ENCODE measurements at places on chromosomes 13 and 19.

DNA sequence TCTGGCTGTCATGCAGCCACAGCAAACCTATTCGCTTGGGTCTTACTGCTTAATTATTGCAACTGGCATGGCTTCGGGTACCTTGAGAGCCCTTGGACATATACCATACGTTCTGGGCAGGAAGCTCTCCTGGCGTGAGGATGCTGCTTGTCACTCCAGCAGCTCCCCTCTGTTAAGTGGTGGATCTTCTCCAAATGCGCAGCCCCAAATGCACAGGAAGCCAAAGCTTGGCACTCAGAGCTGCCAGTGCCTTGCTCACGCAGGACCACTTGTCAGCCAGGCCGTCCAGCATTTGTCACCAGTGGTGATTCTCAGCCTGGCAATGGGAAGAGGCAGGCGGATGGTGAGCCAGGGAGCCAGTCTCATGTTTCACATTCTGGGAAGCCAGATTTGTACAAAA lies 158.6 kb downstream of the KATNAL1 start:
- no peak for DNase-seq

GRCh38 chr13:30364876-30365275 lies 57.4 kb upstream of the UBE2L5 start:
- no peak for DNase-seq

DNA sequence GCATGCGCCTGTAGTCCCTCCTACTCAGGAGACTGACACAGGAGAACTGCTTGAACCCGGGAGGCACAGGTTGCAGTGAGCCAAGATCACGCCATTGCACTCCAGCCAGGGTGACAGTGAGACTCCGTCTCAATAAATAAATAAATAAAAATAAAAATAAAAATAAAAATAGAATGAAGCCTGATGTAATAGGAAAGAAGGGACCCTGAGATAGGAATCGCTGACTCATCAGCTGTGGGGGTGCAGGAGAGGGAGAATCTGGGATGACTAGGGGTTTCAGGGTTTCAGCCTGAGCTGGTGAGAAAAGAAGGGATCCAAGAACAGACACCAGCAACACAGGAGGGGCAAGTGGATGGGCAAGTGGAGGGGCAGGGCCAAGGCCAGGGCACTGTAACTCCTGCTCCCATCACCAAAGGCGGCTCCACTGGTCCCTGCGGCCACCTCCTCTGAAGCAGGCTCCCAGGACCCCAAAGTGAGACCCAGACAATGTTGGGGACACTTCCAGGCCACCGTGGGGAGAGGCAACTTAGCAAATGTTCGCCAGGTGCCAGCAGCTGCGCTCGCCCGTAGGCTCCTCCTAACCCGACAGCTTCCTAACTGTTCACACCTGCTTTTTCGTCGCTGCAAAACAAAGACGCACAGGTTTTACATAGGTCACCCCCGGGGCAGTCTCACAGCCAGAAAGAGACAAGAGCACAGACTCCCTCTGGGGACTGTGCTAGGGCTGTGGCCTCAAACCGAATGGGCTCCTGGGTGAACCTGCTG lies 1.2 kb downstream of the HAUS8 start:
- no peak for DNase-seq

DNA sequence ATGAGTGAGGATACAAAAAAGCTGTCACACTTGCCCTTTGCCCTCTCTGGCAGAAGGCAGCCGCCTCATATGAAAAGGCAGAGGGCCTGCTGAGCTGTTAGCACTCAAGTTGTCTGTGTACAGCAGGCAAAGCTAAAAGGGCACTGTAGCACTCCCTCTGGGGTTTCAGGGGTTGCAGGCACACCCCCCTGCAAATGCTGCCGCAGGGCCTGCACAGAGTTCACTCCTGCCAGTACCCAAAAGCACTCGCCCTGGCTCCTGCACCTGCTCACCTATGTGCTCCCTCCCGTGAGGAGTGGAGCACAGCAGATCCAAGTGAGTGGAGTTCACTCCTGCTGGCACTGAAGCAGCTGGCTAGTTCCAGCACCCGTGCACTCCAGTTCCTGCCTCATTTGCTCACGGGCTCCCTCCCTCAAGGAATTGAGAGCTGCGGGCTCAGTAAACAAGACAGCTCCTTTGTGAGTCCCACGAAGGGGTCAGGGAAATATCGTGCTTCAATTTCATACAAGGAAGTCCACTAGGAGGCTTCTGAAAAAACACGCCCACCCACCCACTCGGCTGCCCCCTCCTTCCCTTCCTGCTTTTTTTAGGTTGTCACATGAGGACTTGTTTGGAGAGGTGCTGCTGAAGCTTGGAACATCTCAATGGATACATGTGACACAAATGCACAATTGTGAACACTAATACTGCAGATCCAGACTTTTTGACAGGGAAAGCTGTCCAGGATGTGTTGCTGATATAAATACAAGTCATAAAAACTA lies 9.9 kb upstream of the RCBTB2 start:
- DNase-seq = peak; percentile 83

GRCh38 chr19:50552540-50552939 lies 15.7 kb downstream of the LRRC4B start:
- DNase-seq = no peak

- DNase-seq = no peak
Observed at GRCh38 chr13:111533900-111534683, 213.7 kb downstream of the TEX29 start.

DNA sequence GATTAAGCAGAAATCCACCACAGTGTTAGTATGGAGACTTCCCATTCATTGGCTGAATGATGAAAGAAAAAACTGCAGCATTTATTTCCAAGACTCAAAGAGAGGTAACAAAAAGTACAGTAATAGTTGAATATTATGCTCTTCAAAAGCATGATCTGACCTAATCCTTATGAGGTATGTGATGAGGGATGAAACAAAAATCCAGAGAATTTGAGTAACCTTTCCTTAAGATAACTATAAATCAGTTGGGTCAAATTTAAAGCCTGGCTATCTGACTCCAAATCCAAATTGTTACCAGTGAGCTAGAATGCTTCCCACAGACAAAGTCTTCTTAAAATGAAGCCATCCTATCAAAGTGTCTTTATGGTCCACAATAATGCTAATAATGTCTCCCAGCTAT lies 38.1 kb downstream of the NUFIP1 start:
- no peak for DNase-seq

GRCh38 chr13:26390203-26390602 lies 136.3 kb downstream of the CDK8 start:
- no peak for DNase-seq

GRCh38 chr13:101415358-101416174 lies 742 bp downstream of the NALCN start:
- DNase-seq = peak; percentile 45

- DNase-seq = no peak
Observed at GRCh38 chr13:84864341-84864740, 934.9 kb downstream of the SLITRK6 start.
